Choroid plexus epithelial cell (primary cell): ENCODE measurements at places on chromosomes 5 and 9.
A peak's percentile ranks its signal among the peaks of the same experiment; 100 is the strongest.

- DNase-seq: peak; percentile 75
Observed at GRCh38 chr5:36301858-36302603, at the start of gene RANBP3L. TSS of gene RANBP3L (minus strand) at chr5:36301902. CDS start at chr5:36301416, 486 bp downstream.

GRCh38 chr5:19771174-19771835 lies 216.7 kb downstream of the CDH18 start:
- DNase-seq: peak; percentile 20

GRCh38 chr5:56129288-56129687 lies 103.8 kb downstream of the ANKRD55 start:
- DNase-seq: no peak

- no peak for DNase-seq
Observed at GRCh38 chr9:133632806-133633680, 3.1 kb upstream of the DBH start.

GRCh38 chr5:169610606-169611005 lies 26.5 kb upstream of the DOCK2 start:
- DNase-seq: peak; percentile 20

GRCh38 chr5:58477760-58478376 lies 13.4 kb upstream of the GAPT start:
- DNase-seq: peak; percentile 31

- DNase-seq: no peak
Observed at GRCh38 chr9:137123468-137123837, 8.9 kb upstream of the DPP7 start.

- no peak for DNase-seq
Observed at GRCh38 chr5:19923742-19924141, 64.3 kb downstream of the CDH18 start.
